ENCODE measurements at places on chromosomes 6 and 20. TPM values are rescaled to one million over a fixed set of nuclear protein-coding genes. Genes with fewer than 3 reads are reported as not detected.
A peak's percentile ranks its signal among the peaks of the same experiment; 100 is the strongest.

DNA sequence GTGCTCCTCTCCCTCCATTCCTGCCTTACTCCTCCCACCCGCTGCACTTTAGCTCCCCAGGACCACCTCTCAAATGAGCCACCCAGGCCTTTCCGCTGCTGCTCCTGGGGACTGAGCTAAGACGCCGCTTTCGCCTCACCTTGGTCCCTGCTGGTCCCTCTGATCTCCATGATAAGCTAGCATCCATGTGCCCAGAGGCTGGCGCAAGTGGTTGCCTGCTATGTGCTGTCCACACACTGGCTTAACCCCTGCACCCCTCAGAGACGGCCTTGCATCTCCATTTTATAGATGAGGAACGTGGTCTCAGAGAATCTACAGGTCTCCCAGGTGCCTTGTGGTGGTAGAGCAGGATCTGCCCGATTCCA is 160.1 kb upstream of the PMEPA1 start:
- no peak for DNase-seq

- DNase-seq, result no peak
These were observed 243.7 kb downstream of the UTRN start for GRCh38 chr6:144528743-144529425.

GRCh38 chr6:16360365-16360764 is 122.0 kb downstream of the GMPR start:
- DNase-seq, result no peak

GRCh38 chr6:40347571-40348011 is 239.6 kb downstream of the LRFN2 start:
- no peak for DNase-seq

- no peak for DNase-seq
These were observed 88.4 kb downstream of the HACE1 start for GRCh38 chr6:104771258-104771832.

- DNase-seq, result no peak
These were observed 11.6 kb downstream of the NOTCH4 start for GRCh38 chr6:32212076-32212760.

DNA sequence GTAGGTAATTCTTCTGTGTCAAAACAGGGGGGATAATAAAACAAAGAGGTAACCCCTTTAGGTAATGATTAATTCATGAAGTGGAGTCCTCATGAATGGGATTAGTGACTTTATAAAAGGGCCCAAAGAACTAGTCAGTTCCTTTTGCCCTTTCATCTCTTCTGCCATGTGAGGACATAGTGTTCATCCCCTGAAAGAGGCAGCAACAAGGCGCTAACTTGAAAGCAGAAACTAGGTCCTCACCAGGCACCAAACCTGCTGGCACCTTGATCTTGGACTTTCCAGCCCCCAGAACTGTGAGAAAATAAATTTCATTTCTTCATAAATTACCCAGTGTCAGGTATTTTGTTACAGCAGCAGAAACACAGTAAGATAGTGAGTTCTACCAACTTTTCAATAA is 16.4 kb upstream of the BRPF3 start:
- no peak for DNase-seq

GRCh38 chr6:2165286-2165685 is 80.1 kb downstream of the GMDS start:
- no peak for DNase-seq

- no peak for DNase-seq
These were observed 32.1 kb downstream of the TENT5A start for GRCh38 chr6:81720427-81720826.

GRCh38 chr20:23120936-23121750 is 35.0 kb upstream of the CD93 start:
- DNase-seq, result no peak

- DNase-seq, result no peak
These were observed 219.9 kb upstream of the ECI2 start for GRCh38 chr6:4355241-4355640.

DNA sequence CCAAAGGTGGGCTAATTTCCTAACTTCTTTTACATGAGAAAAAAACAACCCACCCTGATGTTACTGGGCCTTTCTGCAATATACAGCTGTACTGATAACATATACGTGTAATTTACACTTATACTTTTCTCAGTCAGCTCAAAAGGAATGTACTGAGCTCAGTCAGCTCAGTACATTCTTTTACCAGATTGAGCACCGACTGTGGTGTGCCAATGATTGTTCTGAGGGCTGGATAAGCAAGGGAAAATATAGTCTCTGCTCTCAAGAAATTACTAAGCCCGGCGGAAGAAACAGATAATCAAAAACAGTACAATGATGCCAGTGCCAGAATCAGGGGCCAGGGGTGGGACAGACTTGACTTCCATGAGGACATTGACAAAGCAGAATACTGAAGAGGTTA is 10.0 kb upstream of the BLOC1S5 start:
- DNase-seq, result no peak

DNA sequence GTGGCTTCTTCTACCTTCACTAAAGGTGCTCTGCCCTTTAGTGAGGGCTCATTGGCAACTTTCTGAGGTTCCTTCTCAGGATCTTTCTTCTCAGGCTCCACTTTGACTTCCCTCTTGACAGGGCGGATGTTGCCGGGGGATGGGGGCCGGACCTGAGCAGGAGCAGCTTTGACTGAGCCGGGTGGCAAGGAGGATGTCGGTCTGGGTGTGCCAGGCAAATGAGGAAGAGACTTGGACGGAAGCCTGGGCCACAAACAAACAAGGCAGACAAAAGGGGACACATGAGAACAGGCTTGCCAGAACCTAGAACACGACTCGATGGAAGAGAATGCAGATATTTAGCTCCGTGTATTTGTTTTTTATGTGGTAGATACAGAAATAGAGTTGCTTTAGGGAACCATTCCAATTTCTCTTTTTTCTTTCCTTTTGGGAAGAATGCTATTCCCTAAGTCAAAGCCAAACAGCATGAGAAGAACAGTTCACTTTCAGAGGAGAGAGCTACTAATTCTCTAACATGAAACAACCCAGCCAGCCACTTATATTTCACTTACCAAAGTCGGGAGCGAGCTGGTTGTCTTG is 76.2 kb upstream of the BCLAF1 start:
- peak; percentile 41 for DNase-seq

DNA sequence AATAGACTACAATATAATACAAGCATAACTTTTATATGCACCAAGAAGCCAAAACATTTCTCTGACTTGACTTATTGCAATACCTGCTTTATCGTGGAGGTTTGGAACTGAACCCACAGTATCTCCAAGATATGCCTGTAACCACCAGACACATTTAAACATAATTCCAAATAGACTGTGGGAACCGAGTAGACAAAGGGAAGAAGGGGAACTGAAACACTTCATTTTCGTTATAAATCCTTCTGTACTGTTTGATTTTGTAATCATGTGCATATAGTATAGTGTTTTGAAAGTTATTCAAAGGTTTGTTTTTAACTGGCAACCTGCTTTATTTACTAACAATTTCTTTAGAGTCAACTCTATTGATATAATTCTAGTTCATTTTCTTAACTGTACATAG is 154.9 kb upstream of the BEND6 start:
- no peak for DNase-seq

GRCh38 chr20:47213966-47214365 is 142.5 kb downstream of the ZMYND8 start:
- no peak for DNase-seq

- DNase-seq, result peak; percentile 32
These were observed 50.5 kb upstream of the ENPP5 start for GRCh38 chr6:46221222-46221793.

DNA sequence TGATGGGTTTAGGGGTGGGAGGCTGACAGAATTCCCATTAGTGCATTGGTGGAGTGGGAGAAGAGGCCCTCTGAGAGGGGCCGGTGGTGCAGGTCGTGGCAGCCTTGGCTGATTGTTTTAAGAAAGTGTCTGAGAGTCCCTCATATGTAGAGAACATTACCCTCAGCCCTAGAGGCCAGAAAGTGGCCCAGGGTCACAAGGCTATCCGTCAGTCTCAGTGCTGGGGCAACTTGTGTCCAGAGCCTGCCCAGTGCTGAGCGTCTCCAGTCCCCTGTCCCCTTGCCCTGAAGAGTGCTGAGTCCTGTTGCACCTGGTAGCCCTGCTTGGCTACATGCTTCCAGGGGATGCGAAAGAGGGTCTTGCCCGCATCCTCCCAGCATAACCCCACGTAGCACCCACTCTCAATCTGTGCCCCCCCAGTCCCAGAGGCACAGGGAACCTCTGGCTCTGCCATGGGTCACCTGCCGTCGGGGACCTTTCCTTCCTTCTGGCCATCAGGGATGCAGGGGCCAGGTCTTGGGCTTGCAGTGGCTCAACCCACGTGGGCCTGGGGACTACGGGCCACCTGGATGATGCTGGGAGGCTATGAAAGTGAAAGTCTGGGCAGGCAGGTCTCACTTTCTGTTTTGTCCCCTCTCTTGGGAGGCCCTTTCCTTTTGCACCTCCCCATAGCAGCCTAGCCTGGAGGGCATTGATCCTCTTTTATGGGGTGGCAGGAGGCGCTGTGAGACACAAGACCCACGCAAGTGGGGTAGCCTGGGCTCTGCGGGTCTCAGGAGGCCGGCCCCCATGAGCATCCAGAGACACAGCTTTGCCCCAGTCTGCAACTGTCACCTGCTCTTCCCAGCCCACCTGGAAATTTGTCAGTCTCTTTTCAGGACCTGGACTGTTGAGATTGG is 12.2 kb downstream of the DUSP15 start:
- DNase-seq, result no peak

DNA sequence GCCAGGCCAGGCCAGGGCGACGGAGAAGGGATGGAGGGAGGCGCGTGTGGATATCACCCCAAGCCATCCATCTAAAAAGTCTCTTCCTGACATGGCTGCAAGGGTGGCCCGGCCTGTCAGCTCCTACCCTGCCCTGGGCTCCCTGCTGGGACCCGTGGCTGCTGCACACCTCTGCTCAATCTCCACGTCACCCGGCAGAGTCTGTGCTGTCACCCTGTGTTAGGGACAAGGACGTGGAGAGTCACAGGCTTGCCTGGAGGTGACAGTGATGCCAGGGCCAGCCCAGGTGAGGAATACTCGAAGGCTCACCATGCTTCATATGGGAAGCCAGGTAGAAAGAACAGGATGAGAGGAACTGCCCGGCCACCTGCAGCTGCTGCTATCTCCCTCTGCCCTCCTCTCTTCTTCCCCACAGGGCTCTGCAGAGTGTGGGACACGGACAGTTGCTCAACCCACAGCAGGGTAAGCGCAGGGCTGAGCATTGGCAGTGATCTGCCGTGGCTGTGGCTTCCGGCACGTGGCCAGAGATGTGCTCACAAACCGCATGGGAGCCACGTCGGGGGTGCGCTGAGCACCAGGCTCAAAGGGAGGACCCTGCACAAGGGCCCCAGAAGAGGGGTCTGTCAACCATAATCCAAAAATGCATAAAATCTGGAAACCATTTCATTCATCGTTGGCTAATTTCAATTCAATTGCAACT is 214.3 kb downstream of the DLL1 start:
- no peak for DNase-seq

GRCh38 chr20:51372176-51372803 is 170.2 kb downstream of the NFATC2 start:
- DNase-seq, result peak; percentile 82

DNA sequence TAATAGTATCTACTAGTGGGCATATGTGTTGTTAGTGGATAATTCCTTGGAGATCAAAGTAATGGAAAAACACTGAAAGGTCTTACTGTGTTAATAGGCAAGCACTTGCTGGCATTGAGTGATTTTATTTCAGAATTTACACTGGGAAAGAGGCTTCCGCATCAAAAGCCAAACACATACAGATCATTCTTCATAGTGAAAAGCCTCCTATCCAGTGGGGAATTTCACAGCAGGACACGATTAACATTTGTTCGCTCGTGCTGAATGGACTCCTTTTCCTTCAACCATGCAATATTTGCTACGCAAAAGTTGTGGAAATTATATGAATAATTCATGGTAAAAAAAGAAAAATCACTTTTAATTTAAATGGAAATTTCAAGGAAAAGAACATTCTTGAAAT is 26.4 kb downstream of the GABRR1 start:
- DNase-seq, result no peak

DNA sequence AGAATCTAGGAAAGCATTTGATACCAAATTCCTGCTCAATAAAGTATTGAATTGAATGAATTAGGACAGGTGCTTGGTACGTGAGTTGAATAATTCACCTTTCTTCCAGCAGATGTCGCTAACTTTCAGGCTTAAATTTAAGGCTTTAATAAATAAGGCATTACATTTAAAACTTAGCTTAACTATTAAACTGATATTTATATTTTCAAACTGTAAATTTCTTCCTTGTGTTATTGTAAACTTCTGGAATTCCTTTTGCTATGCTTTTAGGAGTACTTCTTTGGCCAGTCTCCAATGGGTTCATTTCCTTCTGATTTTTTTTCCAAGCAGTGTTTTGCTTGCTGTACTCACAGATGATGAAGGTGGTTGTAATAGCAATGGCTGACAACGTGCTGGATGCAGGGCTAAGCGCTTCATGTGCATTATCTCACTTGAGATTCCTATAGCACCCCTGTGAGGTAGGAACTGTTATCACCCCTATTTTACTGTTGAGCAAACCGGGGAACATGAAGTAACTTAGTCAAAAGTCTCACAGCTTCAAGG is 71.3 kb upstream of the SLC2A12 start:
- no peak for DNase-seq

- no peak for DNase-seq
These were observed 64.0 kb downstream of the JAG1 start for GRCh38 chr20:10609770-10610169.

DNA sequence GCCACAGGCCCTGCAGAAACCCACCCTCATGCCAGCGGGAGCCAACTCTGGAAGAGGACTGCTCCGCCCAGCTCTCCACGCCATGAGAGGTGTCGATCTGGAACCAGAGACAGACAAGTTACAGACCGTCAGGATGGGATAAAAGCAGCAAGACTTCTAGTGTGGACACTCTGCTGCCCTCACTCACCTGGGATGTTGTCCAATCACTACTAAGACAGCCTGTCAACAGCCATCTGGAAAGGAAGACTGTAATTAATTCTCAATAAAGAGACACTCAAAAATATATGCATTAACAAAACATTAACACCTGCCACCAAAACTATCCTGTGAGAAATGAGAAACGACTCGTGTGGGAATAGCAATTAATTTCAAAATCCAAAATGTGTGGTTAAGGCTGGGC is 28.3 kb downstream of the SLC2A4RG start:
- DNase-seq, result no peak

DNA sequence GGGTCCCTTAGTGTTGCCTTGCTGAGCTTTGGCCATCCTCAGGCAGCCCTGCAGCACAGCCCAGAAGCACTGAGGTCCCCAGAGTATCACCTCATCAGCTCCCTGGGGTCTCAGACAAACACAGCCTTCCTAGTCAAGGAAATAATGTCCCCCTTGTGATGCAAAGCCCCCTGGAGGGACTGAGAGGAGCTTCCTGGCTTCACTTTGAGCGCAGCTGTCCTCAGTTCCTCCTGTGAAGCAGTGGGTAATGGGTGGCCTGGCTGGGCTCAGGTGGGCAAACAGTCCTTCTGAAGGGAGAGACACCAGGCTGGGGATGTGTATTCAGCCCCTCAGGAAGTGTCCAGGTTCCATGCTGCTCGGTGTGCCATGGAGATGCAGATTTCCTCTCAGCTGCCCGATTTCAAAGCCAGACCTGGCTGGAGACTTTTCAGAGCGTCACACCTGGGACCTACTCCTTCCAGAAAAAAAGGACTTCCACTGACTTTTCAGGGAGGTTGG is 79.2 kb upstream of the FOXA2 start:
- no peak for DNase-seq

Gene EZR
- total RNA-seq, result 114 TPM

Gene PCED1A
- 17.9 TPM for total RNA-seq

Gene WFDC2
- 3.3 TPM for total RNA-seq

Gene WFDC5
- total RNA-seq, result not detected

Gene OR12D3
- not detected for total RNA-seq

Gene TSHZ2
- total RNA-seq, result 2.4 TPM

Gene PRRT1
- total RNA-seq, result 0.41 TPM

Gene ADTRP
- 1.6 TPM for total RNA-seq

Gene C6orf132
- total RNA-seq, result under 0.01 TPM

Gene IRF4
- total RNA-seq, result not detected

Gene PKIB
- 4.1 TPM for total RNA-seq

Gene RNF39
- total RNA-seq, result not detected

Gene TENT5A
- 4.1 TPM for total RNA-seq

All from frontal cortex (tissue), 4 donors.